Fibroblast of the conjunctiva (primary cell): ENCODE measurements at places on chromosomes 13 and 19.

- DNase-seq = no peak
Measured at GRCh38 chr19:19548915-19549759, 11.1 kb downstream of the CILP2 start.

GRCh38 chr19:56141417-56141993, 418 bp downstream of the ZNF444 start:
- DNase-seq = no peak

GRCh38 chr13:63737418-63737817, 2321.8 kb upstream of the PCDH20 start:
- DNase-seq = no peak

DNA sequence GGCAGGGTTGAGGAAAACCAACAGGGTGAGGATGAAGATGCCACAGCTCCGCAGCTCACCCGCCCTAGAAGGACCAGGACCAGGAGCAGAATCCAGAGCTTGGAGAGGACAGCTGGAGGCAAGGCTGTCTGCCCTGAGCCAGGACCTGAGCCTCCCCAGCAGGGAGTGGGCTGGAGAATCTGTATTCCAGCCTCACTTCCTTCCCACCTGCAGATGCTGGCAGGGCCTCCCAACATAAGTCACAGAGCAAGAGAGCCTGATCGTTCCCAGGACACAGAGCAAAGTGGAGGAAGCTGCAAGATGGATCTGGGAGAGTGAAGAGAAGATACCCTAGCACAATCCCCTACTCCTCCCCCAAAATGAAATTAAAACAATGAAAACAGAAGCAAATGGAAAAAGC, 61.7 kb upstream of the WASF3 start:
- DNase-seq = no peak

GRCh38 chr19:37893845-37894575, 12.4 kb downstream of the WDR87 start:
- no peak for DNase-seq

GRCh38 chr13:51282322-51282721, 57.2 kb upstream of the SERPINE3 start:
- no peak for DNase-seq

DNA sequence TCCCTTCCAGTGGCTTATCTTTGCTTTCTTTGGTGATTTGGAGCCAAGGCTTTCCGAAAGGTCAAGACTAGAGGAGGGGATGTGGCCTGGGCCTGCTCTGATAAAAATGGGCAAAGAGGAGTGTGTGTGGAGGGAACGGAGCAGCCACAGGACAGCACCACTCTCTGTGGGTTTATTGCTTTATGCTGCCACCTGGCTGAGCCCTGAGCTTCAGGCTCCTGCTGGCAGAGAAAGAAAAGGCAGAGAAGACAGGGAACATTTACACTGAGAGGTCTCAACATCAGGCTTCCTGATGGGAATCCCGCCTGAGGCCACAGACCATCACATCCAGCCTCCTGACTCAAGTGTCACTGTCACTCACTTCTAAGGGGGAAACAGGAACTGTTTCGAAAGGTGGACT, 9.2 kb upstream of the GSX1 start:
- no peak for DNase-seq

- DNase-seq = no peak
Measured at GRCh38 chr13:39525506-39525905, 77.5 kb downstream of the LHFPL6 start.
